ENCODE measurements at places on chromosomes 6 and 20.
A peak's percentile ranks its signal among the peaks of the same experiment; 100 is the strongest.

DNA sequence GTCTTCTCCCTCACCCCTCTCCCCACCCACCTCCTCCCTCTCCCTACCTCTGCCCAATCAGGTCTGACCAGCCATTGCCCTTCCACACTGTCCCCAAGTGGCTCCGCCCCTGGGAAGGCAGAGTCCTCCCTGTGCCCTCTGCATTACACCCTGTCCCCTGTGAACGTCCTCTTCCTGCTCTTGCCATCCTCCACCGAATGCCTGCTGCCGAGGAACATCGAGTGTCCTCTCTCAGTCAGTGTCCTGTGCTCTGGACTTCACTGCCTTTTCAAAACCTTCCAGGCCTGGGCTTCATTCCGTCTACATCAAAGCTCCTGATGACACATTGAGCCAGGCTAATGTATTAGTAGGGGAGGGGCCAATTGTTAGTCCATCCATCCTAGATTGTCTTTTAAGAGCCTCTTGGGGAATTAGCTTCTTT lies 3.3 kb upstream of the PACSIN1 start:
- DNase-seq = no peak

- DNase-seq = no peak
Observed at GRCh38 chr6:23783901-23784300, 342.1 kb upstream of the NRSN1 start.

GRCh38 chr6:83536034-83536646 lies 23.8 kb downstream of the PRSS35 start:
- peak; percentile 48 for DNase-seq

GRCh38 chr6:15960740-15961634 lies 167.9 kb upstream of the MYLIP start:
- DNase-seq = no peak

DNA sequence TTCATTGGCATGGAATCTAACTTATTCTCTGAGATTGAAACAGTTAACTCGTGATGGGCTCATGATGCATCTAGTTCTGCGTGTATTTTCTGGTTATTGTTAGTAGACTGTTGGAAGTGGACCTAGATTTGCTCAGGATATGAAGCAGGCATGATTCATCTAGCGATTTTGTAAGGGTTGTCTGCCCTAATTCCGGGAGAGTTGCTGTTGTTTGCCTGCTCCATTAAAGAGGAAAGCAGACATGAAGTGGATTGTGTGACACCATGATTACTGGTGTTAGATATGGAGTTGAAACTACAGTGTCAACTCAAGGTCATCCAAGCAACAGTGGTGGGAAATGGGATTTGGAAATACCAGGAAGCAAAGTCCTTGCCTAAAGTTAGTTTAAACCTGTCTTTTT lies 41.0 kb downstream of the SOX4 start:
- no peak for DNase-seq

- DNase-seq = no peak
Observed at GRCh38 chr6:149340200-149340599, 22.7 kb downstream of the TAB2 start.

- DNase-seq = peak; percentile 11
Observed at GRCh38 chr6:114108119-114109002, 137.4 kb upstream of the HDAC2 start.

GRCh38 chr6:41370488-41371111 lies 35.2 kb downstream of the NCR2 start:
- no peak for DNase-seq

DNA sequence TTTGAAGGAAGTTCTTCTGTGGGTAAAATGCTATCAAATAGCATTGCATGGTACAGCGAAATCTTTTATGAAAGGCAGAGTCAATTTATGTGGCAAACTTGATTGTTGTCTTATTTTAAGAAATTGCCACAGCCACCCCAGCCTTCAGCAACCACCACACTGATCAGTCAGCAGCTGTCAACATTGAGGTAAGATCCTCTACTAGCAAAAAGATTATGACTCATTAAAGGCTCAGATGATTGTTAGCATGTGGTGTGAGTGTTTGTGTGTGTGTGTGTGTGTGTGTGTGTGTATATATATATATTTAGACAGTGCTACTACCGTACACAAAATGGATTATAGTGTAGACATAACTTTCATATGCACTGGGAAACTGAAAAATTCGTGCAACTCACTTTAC lies 27.8 kb downstream of the LRRN4 start:
- no peak for DNase-seq

- DNase-seq = no peak
Observed at GRCh38 chr6:111301946-111302345, 181.1 kb downstream of the REV3L start.

DNA sequence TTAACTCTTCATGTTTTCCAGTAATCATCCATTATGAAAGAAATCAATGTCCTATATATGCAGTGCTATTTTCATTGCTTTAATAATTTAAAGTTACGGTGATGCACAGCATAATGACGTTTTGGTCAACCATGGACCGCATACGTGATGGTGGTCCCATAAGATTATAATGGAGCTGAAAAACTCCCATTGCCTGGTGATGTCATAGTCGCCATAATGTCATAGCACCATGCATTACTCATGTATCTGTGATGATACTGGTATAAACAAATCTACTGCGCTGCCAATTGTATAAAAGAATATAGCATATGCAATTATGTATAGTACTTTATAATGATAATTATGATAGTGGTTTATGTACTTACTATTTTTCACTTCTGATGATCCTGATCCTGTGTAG lies 42.3 kb upstream of the ALDH8A1 start:
- DNase-seq = no peak

DNA sequence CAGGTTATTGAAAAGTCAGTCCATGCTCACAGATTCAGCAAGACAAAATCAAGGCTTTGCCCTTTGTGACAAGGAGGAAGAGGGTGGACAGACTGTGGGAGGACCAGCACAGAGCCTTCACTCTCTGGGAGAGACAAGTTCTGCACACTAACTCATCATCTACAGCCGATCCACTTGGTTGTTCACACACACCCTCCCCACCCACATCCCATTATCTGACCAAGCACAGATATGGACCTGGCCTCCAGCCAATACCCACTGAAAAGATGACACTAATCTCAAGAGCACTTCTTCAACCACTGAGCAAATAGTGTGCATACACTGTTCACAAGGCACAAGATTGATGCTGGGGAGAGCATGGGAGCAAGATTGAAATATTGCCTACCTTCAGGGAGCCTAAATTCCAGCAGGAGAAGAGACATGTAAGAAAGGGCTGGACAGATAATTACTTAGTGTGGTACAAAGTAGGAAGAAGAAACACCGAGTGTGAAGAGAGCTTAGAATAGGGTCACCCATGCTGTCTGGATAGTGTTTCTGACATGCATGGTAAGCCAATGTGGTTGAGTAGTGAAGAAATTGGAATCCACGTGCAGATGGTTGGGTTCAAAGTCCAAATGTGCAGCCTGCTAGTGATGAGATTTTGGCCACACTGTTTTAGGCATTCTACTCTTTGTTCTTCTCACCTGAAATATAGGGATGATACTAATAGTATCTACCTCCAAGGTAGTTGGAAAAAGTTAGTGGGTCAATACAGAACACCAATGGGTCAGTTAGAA lies 21.7 kb upstream of the IL17A start:
- DNase-seq = no peak

DNA sequence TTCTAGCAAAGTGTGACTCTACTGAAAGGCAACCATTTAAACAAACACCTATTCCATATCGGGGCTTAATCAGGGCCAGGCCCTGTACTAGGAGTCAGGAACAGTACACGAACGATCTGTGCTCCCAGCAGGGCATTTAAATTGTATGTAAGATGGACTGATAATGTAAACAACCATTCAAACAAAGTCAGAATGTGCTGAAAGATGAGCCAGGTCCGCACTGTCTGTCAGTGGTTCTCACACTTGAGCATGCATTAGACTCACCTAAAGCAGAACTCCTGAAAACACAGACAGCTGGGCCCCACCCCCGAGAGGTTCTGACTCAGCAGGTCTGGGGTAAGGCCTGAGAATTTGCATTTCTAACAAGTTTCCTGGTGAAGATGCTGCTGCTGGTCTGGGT lies 81.6 kb downstream of the PXDC1 start:
- no peak for DNase-seq

- DNase-seq = no peak
Observed at GRCh38 chr20:49398401-49399144, 83.9 kb downstream of the KCNB1 start.

DNA sequence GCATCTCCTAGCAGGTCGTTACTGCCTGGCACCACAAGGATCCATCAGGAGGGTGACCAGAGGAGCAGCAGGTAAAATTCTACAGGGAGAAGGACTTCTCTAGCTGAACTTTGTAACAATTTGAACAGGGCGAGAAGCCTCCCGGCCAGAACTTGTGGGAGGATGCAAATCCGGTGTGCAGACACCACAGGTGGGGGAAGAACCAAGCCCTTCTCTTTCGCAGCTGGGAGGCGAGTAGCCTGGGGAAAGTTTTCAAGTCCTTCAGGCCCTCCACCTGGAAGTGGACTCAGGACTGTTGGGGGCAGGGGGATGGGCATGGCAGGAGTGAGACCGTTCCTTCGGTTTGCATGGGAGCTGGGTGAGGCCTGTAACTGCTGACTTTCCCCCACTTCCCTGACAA lies 42.7 kb upstream of the FAM210B start:
- no peak for DNase-seq

DNA sequence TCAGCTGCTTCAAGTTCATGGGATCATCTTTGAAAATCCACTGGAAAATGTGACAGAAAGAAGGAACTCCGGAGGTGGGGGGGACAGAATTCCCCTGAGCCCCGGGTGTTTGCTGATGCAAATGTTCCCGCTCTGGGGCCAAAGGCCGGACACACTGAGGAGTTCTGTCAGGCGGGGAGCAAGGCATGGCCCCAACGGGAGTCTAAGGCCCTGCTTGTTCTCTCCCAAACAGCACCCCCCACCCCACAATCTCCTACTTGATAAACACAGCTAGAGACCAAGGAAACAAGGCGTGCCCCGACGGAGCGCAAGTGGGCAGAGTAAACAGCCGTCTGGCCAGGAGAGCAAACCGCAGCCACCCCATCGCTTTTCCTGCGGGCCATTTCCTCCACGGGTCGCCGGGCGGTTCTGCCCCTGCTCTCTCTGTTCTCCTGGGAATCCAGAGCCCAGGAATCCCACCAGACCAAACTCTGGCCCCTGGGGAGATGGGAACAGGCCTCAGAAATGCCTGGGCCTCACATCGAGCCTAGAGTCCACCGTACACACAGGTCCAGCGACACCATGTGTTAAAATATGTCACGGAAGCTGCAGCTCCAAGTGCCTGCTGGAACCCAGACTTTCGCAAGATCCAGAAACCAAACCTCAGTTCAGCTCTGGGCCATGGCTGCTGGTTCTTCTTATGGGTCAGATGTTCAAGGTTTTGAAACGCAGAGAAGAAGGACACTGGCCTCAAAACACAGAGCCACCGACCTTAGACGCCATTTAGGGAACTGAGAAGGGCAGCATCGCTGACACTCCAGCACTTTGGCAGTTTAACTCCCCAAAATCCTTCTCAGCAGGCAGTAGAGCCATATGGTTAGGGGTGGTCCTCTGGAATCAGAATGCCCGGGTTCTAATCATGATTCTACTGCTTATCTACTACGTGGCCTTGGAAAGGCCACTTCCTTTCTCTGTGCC lies 104.2 kb downstream of the PREX1 start:
- DNase-seq = no peak

GRCh38 chr6:23983735-23984134 lies 142.3 kb upstream of the NRSN1 start:
- no peak for DNase-seq

GRCh38 chr6:149266659-149267058 lies 50.9 kb upstream of the TAB2 start:
- DNase-seq = no peak

- no peak for DNase-seq
Observed at GRCh38 chr6:144725736-144726522, 440.8 kb downstream of the UTRN start.

DNA sequence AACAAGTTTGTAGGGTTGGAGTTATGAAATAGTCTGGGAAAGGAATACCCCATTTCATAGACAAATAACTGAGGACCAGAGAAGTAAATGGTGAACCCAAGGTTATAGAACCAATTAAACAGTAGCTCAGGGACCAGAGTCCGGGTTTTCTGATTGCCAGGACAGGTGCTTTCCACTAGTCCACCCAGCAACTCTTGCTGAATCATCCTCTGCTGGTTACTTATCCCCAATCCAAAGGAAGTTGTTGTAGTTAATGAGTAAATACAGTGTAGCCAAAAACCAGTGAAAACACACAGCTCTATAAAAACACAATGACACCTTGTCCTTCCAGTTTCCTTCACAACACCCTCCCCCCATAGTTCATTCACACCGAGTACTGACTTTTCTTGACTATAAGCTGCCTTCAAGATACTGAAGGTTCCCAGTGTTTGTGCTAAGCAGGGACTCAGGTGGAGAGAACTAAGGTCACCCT lies 766 bp upstream of the TINAG start:
- DNase-seq = no peak

GRCh38 chr6:96604420-96604819 lies 41.5 kb downstream of the FHL5 start:
- DNase-seq = no peak

DNA sequence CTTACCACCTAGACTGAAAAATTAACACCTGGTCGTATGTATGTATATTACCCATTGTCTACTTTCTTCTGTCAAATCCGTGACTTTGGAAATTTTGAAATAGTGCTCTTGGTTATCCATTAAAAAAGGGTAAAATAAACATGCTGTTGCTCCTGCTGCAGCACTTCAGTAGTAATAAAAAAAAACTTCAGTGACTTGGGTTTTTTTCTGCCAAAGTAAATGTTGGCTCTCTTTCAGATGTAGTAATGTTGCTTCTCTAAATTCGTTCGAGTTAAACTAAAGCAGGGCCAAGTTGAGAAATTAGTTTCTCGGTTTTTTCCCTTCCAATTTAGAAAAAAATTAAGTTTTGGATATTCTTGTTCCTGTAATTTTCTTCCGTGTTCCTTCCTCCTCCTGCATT lies 34.2 kb downstream of the JARID2 start:
- no peak for DNase-seq

- no peak for DNase-seq
Observed at GRCh38 chr6:6148192-6148815, 141.6 kb upstream of the NRN1 start.

- no peak for DNase-seq
Observed at GRCh38 chr6:37952027-37952426, 132.5 kb downstream of the ZFAND3 start.

DNA sequence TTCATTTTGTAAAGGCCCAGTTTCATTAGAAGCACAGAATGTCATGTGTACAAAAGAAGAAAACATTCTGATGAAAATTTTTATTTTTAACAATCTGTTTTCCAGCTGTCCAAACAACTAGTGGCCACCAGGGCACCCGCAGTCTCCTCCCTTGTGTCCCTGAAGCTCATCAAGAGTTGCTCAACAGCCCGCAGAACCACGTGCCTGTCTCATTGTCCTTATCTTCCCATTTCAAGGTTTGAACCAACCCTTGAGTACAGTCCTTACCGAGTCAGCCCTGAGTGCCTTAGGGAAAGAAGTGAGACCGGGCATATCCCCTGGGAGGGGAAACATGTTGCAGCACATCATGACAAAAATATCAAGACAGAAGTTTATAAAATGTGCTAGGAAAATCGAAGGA lies 15.9 kb upstream of the ZNF133 start:
- no peak for DNase-seq

- DNase-seq = no peak
Observed at GRCh38 chr6:169583886-169584541, 117.8 kb downstream of the WDR27 start.
